SHP77 treated with DMSO at 0.1 percent for 48 hours (cell line): ENCODE measurements at places on chromosomes 5 and 9.

- DNase-seq = peak; percentile 62
Observed at GRCh38 chr5:123868267-123868666, 356.3 kb downstream of the CSNK1G3 start.

GRCh38 chr5:179819296-179820126 lies 1.2 kb upstream of the SQSTM1 start:
- DNase-seq = peak; percentile 69

DNA sequence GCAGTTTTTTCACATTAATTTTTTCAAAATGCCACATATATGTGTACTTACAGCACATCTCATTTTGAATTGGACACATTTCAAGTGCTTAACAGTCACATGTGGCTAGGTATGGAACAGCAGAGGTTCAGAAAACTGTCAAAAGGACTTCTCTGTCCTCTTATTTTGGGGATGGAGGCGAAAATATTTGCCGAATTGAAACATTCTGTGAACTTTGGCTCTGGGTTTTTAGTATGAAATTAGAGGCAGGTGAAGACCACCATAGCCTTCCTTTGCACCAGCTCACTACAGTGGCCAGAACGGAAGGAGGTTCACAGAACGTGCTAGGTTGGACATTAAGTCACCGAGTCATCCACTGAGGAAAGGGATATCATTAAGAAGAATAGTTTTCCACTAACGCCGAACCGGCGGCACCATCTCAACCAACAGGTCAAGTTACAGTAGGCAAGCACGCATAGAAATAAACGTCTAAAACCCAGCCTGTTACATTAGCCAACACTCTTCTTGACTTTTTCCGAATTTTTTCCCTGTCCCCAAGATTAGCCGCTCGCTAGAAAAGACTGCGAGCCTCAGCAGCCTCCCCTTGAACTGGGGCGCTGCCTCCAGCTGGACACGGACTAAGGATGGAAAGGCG lies 1.8 kb upstream of the TLE4 start:
- DNase-seq = no peak

DNA sequence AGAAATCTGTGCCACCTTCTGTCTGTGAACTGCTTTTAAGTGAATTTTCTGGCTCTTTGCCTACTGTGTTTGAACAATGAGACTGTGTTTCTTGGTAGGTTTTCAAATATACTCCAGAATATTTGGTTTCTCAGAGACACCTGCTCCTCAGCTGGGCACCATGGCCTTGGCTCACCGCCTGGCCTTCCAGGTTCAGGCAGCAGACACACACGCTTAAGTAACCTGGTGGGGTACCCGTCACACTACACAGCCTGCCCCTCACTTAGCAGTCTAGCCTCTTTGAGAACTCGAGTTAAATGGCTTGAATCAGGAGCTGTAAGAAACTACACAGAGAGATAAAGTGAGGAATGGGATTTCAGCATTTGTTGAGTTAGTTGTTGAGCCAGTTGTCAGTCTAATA lies 530.5 kb downstream of the MTRR start:
- DNase-seq = no peak

- DNase-seq = no peak
Observed at GRCh38 chr5:158205992-158206391, 347.0 kb upstream of the CLINT1 start.

DNA sequence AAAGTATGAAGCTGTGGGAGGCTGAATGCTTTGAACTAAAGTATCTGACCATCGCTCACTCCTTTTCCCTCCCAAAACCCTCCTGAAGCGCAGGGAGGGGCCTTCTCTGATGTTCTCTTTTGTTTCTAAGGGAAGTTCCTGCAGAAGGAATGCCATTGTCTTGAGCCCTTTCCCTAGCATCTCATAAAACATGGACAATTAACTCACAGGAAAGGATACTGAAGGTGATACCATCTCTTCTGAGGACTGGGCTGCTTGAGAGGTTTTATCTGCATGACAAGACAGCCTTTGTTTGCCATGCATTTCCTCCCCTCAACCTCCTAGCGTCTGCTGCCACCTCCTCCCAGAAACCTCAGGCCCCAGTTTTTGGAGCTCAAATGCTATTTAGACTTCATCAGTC lies 4.3 kb upstream of the RMND5B start:
- DNase-seq = no peak

DNA sequence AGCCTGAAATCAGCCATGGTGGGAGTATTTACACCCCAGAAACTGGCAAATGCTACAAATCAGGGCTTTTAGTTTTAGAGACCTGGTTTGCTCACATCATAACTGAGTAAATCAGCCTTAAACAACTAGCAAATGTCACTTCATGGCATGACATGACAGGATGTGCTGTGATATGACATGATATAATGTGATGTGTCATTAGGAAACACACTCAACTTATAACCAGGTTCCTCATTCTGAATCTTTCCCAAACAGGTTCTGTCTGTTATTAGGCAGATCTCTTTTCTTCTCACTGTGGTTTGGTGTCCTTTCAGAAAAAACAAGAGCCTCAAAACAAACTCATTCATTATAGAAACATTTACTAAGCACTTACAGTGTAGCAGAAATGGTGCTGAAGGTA lies 90.5 kb downstream of the ADAMTS12 start:
- DNase-seq = no peak

GRCh38 chr5:132044207-132044606 lies 16.2 kb upstream of the IL3 start:
- DNase-seq = no peak

GRCh38 chr9:2337627-2338026 lies 284.0 kb upstream of the VLDLR start:
- no peak for DNase-seq

DNA sequence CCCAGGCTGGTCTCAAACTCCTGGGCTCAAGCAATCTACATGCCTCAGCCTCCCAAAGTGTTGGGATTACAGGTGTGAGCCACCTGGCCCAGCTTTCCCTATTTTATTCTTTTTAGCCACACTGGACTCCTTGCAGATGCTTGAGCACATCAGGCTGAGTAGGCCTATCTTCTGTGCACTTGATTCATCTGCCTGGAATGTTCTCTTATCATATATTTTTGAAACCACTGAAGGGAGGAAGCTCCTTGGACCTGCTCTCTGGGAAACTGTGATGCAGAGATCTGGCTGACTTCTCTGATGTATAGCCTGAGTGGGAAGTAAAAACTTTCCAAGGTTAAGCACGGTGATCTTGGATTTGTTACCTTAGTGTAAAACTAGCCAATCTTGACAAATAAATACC lies 6.5 kb upstream of the MAT2B start:
- DNase-seq = no peak

GRCh38 chr5:172168311-172168710 lies 19.7 kb downstream of the STK10 start:
- DNase-seq = no peak
